OCI-LY7 (cell line): ENCODE measurements at places on chromosomes 1 and 21.

DNA sequence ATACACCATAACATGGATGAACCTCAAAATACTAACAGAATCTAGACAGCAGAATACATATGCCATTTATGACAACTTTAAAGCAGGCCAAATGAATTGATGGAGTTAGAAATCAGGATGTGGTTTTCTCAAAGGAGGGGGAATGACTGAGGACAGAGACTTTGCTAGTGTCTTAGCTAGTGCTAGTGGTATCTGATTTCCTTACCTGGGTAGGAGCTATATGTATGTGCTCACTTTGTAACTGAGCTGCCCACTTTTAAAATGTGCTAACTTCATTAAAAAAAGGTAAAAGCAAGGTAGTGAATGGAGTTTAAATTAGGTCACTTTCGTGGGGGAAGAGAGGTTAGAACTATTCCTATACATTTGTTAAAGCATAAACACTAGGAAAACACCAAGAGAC is 2.6 kb downstream of the GTF2B start:
- DNase-seq: no peak

- no peak for DNase-seq
Measured at GRCh38 chr21:39935716-39936115, 68.5 kb downstream of the PCP4 start.

GRCh38 chr1:63000508-63000907 is 216.6 kb downstream of the ATG4C start:
- no peak for DNase-seq

DNA sequence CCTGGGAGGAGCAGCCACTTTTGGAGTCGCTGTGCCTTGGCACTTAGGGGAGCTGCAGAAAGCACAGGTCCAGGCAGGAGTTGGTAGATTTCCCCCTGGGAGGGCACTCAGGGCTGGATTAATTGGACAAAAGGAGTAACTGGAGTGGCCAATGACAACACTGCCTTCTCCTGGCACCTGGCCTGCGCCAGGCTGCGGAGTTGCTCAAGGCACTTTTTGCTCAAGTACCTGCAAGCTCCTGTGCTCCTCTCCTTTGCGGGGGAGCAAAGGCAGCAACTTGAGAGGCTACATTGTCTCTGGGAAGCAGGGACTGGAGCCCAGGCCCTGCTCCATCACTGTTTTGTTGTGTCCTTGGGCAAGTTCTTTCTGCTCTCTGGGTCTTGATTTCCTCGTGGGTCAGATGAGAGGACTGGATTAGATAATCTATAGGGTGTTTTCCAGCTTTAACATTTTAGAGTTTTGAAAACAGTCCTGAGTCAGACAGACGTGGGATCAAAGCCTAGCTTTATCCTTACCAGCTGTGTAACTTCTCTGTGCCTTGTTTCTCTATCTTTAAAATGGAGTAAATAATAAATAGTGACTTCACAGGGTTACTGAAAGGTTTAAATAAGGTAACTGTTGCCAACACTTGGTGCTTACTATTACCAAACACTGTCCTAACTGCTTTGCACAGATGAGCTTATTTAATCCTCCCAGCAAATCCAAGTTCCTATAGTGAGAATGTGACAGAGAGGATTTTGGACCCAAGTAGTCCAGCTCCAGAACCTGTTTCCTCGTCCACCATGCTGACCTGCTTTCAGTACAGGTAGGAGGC is 18.0 kb upstream of the GRHL3 start:
- no peak for DNase-seq

GRCh38 chr1:117161887-117162286 is 40.3 kb upstream of the TRIM45 start:
- DNase-seq: no peak

DNA sequence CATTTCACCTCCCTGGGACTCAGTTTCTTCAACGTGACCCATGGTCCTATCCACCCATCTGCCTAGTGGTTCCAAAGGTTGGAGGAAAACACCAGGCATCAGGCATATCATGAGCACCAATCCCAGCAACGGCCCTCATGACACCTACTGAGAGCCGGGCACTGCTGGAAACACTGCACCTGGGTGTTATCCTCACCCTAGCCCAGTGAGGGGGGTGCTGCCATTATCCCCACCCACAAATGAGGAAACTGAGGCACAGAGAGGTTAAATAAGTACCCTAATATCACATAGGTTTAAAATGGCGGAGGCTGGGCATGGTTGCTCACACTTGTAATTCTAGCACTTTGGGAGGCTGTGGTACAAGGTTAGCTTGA is 206.9 kb downstream of the MATN1 start:
- DNase-seq: no peak

DNA sequence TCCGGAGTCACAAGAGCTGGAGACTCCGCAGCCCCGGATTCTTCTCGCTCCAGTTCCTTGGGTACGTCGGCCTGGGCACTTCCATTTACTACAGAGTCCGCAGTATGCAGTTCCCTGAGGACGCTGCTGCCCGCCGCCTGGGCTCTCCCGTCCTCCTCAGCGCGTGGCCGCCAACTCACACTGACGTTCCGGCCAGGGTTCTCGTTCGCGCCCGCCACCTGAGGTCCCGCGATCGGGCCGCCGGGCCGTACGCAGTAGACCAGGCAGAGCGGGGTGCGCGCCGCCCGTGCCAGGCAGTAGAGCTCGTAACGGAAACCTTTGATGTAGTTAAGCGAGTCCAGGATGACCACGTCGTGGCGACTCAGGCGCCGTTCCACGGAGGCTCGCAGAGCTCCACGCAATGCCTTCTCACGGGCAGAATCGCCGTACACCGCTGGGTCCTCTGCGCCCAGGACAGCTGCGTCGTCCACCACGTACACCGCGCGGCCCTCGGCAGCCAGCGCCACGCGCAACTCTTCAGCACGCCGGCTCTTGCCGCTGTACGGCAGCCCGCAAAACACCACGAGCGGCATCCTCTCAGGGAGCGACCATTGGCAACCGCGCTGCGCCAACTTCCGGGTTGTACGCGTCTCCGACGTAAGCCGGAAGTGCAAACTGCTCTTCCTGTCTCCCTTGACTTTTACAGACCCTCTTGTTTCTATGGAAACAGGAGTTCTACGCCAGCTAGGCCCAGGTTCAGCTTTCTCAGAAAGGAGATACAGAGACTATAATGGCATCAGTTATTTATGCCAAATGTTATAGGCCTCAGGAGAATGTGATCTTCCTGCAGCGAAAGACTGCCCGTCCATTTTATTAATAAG is at the start of gene KTI12:
Gene KTI12 (minus strand): TSS at position 621 of the 860 bp plus-strand sequence. CDS start 49 bp downstream, at position 572.
- DNase-seq: peak; percentile 95

GRCh38 chr21:45938811-45939520 is 42.6 kb upstream of the COL6A1 start:
- DNase-seq: no peak

DNA sequence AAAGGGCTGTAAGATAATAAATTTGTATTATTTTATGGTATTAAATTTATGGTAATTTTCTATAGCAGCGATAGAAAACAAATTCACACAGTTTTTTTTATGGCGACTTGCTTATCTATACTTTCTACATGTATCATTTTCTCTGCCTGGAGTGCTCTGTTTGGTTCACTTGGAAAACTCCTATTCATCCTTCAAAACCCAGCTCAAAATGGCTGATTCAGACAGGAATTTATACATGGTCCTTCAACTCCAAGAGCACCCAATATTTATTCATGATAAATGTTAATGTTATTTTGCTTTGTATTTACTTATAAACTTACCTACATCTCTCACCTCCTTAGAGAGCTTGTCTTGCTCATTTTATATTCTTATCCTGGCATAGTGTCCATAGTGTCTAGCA is 55.6 kb upstream of the SSX2IP start:
- no peak for DNase-seq
